Right cardiac atrium (tissue), 5 donors: ENCODE measurements at places on chromosomes 2 and 18.

- no peak for DNase-seq
These were observed 22.7 kb upstream of the ATP9B start for GRCh38 chr18:79046522-79046921.

DNA sequence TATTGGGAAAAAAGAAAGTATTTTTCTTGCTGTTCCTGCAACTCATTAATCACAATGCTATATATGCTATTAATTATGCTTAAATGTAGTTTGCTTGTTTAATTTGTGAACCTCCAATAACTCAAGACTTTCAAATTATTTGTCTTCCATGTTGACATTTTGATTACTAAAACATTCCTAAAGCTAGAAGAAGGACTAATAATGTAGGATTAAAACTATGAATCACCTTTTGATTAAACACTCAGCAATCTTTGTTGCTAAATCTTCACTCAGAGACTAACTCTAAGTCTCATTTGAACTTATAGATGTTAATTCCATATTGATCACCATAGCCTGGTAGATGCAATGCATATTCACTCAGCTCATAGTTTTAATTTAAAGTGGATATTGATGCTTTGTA is 524.6 kb upstream of the ZEB2 start:
- DNase-seq: no peak

DNA sequence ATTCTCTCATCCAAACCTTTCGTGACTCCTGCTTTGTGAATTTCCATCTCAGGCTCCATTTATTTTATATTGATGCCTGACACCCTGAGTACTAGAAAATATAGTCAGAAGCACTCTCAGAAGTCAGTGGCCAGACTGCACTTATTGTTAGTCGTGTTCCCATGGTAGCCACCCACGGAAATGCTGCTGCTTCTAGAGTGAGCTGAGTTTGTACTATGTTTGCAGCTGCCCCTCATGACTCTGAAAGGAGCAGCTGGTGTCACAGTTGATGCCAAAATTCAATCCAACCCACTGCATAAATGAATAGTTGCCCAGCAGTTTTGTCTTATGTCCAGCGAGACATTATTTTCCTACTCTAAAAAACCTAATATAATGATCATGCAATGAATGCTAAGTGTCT is 265.2 kb upstream of the SPHKAP start:
- DNase-seq: no peak

GRCh38 chr2:144479138-144479537 is 40.8 kb downstream of the ZEB2 start:
- DNase-seq: no peak
